ENCODE measurements at places on chromosomes 1 and 21.

DNA sequence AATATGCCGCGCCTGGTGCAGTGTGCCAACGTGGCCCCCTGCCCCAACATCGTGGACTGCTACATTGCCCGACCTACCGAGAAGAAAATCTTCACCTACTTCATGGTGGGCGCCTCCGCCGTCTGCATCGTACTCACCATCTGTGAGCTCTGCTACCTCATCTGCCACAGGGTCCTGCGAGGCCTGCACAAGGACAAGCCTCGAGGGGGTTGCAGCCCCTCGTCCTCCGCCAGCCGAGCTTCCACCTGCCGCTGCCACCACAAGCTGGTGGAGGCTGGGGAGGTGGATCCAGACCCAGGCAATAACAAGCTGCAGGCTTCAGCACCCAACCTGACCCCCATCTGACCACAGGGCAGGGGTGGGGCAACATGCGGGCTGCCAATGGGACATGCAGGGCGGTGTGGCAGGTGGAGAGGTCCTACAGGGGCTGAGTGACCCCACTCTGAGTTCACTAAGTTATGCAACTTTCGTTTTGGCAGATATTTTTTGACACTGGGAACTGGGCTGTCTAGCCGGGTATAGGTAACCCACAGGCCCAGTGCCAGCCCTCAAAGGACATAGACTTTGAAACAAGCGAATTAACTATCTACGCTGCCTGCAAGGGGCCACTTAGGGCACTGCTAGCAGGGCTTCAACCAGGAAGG, 4.3 kb downstream of the GJB3 start:
- peak; percentile 33 for DNase-seq
- H3K4me1 ChIP-seq, result peaks cover 11% of the 10 kb centered on the region
- no peak overlapping the region for H3K4me3 ChIP-seq
- H3K36me3 ChIP-seq, result no peaks in the 10 kb centered on the region

- H3K27me3 ChIP-seq, result no peaks in the 10 kb centered on the region
- no peak for DNase-seq
- H3K4me3 ChIP-seq, result no peak overlapping the region
- H3K36me3 ChIP-seq, result peaks cover 34% of the 10 kb centered on the region
- H3K4me1 ChIP-seq, result peaks cover 6% of the 10 kb centered on the region
These were observed 15.4 kb downstream of the HDAC1 start for GRCh38 chr1:32307324-32307723.

GRCh38 chr1:222377428-222378088, 170.3 kb downstream of the HHIPL2 start:
- H3K4me1 ChIP-seq, result no peaks in the 10 kb centered on the region
- no peak for DNase-seq
- no peak overlapping the region for H3K27ac ChIP-seq

- H3K27me3 ChIP-seq, result no peaks in the 10 kb centered on the region
- peak overlapping the region; percentile 95 for H3K27ac ChIP-seq
- no peak for DNase-seq
- peaks cover 86% of the 10 kb centered on the region for H3K4me1 ChIP-seq
These were observed 22.9 kb downstream of the ATP2B4 start for GRCh38 chr1:203649551-203649998.

DNA sequence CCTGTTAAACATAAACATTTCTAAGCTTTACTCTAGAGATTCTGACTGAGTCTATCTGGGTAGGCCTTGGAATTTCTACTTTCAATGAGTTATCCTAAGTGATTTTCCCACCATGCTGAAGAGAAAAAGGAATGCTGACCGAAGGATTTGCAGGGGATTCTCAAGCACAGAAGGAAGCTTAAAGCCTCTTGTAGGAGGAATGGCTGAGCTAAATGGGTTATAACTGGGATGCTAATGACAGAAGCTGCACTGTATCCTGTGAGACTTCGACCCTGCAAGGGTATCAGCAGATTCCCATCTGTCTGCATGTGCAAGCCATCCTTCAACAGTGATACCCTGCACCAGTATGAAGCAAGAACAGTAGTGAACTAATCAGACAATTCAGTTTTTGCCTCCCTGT, 35.4 kb downstream of the SLC35D1 start:
- no peaks in the 10 kb centered on the region for H3K27me3 ChIP-seq
- H3K4me3 ChIP-seq, result no peak overlapping the region
- DNase-seq, result no peak
- no peaks in the 10 kb centered on the region for H3K36me3 ChIP-seq
- peak overlapping the region; percentile 79 for H3K27ac ChIP-seq
- peaks cover 23% of the 10 kb centered on the region for H3K4me1 ChIP-seq

DNA sequence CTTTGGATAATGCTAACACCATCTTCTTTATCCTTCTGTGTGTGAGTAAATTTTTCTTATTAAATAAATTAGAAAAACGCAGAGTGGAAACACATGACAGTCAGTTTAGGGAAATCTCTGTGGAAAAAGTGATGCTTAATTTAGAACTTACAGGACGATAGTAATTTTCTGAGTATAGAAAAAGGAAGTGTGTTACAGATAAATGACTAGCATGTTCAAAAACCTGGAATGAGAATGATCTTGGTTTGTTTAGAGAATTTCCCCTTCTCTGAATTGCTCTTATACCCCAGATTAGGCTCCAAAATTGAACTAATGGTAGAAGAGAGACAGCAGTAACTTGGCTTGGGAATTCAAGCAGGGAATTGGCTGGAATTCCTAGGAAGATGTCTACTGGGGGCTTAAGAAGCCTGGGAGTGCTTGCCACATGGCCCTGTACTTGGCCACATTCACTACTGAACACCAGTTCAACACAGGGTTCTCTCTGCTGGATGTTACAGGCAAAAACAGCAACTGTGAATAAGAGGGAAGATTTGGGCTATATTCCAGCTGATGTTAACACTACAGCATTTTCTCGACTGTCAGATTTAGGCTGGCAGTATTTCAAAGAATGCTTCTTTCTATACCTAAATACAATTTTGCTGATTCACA, 1004.2 kb downstream of the TTLL7 start:
- no peaks in the 10 kb centered on the region for H3K27me3 ChIP-seq
- H3K36me3 ChIP-seq, result no peaks in the 10 kb centered on the region
- no peak overlapping the region for H3K27ac ChIP-seq
- peaks cover 10% of the 10 kb centered on the region for H3K4me1 ChIP-seq
- no peak overlapping the region for H3K4me3 ChIP-seq

DNA sequence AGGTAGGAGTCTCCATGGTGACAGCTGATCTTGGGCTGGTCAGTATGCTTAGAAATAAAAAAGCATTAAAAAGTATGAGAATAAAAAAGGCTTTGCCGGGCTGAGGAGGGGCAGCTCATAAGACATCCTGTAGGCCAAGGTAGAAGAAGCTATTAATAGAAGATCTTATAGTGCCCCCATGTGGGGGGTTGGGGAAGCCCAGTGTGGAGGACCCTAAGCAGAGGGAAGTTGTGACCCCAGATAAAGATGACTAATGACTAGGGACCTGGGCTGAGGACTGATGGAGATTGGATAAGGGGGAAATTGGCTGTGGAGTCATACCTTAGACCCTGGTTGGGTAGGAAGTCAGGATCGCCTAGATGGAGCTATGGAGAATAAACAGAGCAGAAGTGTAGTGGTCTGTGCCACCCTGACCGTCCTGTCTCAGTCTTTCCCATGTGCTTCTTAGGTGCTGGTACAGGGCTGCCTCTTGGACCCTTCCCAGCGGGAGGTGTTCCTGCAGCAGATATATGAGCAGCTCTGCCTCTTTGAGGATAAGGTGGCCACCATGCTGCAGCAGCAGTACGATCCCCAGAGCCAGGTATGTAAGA, 25.0 kb downstream of the SZT2 start:
- DNase-seq, result no peak
- H3K36me3 ChIP-seq, result peaks cover 41% of the 10 kb centered on the region
- H3K4me1 ChIP-seq, result no peaks in the 10 kb centered on the region
- H3K27ac ChIP-seq, result no peak overlapping the region

GRCh38 chr21:10273196-10273595, 248.2 kb upstream of the TPTE start:
- no peak overlapping the region for H3K4me3 ChIP-seq
- H3K27me3 ChIP-seq, result no peaks in the 10 kb centered on the region
- no peaks in the 10 kb centered on the region for H3K4me1 ChIP-seq
- H3K36me3 ChIP-seq, result no peaks in the 10 kb centered on the region
- DNase-seq, result no peak
- no peak overlapping the region for H3K27ac ChIP-seq

DNA sequence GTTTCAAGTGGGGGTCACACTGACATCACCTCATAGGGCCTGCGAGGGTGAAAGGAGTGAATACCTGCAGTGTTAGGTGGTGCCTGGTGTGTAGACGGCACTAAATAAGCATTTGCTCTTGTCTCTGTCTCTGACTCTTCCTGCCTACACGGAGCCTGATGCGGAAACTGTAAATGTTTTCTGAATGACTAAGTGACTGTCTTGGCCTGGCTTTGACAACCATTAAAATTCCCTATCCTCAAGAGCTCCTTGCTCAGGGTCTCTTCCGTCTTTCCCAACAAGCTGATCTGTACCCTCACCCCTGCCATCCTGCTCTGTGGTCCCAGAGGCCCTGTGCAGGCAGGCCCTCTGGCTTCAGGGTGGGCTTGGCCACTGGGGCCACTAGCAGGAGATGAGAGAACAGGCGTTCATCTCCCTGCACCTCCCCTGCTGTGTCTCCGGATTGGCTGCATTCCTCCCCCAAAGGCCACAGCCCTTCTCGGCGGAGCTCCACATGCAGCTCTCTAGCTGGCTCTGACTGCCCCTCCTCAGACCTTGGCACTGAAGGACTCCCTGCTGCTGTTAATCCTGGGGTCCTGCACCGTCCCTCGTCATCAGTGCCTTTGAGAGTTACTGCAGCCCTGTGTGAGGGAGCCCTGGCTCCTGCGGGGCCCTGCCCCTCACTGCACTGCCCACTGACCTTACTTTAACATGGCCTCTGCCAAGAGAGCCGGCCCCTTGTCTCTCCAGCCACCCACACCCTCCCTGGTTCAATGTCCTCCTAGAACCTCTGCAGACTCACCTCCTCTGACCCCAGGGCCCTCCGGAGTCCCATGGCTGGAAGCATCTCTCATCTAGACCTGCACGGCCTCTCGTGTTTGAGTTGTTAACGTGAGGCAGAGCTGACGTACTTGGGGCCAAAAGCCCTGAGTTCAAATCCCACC, 211.1 kb downstream of the MATN1 start:
- no peaks in the 10 kb centered on the region for H3K27me3 ChIP-seq
- no peak overlapping the region for H3K27ac ChIP-seq
- no peak overlapping the region for H3K4me3 ChIP-seq
- DNase-seq, result no peak
- H3K4me1 ChIP-seq, result no peaks in the 10 kb centered on the region

- H3K27ac ChIP-seq, result no peak overlapping the region
- no peaks in the 10 kb centered on the region for H3K36me3 ChIP-seq
- no peak for DNase-seq
These were observed 61.4 kb upstream of the BARHL2 start for GRCh38 chr1:90778486-90778885.

GRCh38 chr1:205128050-205128449, 6.3 kb upstream of the RBBP5 start:
- no peaks in the 10 kb centered on the region for H3K36me3 ChIP-seq
- H3K4me3 ChIP-seq, result no peak overlapping the region
- H3K27me3 ChIP-seq, result no peaks in the 10 kb centered on the region
- no peak overlapping the region for H3K27ac ChIP-seq
- DNase-seq, result no peak
- H3K4me1 ChIP-seq, result no peaks in the 10 kb centered on the region

DNA sequence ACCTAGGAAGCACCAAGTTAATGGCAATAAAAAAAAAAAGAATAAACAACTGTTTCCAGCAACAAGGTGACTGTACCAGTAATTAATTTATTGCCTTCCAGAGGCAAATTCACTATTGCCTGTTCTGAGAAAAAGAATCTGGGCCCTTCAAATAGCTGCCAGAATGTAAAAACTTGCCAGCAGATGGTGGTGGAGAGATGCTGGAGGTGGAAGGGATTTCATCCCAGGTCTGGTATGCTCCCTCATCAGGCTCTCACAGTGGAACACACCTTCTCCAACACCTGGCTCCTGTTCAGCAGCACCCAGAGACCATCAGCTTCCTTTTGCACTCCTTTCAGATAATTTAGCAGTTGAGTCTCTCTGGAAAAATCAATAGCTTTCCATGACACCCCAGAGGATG, 792.9 kb upstream of the ADAMTS5 start:
- no peak for DNase-seq
- H3K36me3 ChIP-seq, result no peaks in the 10 kb centered on the region

GRCh38 chr1:59994302-59995198, 68.0 kb upstream of the CYP2J2 start:
- DNase-seq, result no peak
- no peaks in the 10 kb centered on the region for H3K4me1 ChIP-seq
- no peaks in the 10 kb centered on the region for H3K36me3 ChIP-seq
- no peaks in the 10 kb centered on the region for H3K27me3 ChIP-seq
- H3K27ac ChIP-seq, result peak overlapping the region; percentile 13
- H3K4me3 ChIP-seq, result no peak overlapping the region

- no peak overlapping the region for H3K4me3 ChIP-seq
- H3K27ac ChIP-seq, result no peak overlapping the region
- no peak for DNase-seq
- no peaks in the 10 kb centered on the region for H3K27me3 ChIP-seq
- no peaks in the 10 kb centered on the region for H3K4me1 ChIP-seq
- H3K36me3 ChIP-seq, result no peaks in the 10 kb centered on the region
These were observed 21.8 kb upstream of the COL18A1 start for GRCh38 chr21:45383111-45383614.

- no peak for DNase-seq
- no peak overlapping the region for H3K27ac ChIP-seq
- H3K27me3 ChIP-seq, result no peaks in the 10 kb centered on the region
- H3K4me3 ChIP-seq, result no peak overlapping the region
- H3K36me3 ChIP-seq, result no peaks in the 10 kb centered on the region
These were observed 21.9 kb downstream of the IGFN1 start for GRCh38 chr1:201212461-201213055.

DNA sequence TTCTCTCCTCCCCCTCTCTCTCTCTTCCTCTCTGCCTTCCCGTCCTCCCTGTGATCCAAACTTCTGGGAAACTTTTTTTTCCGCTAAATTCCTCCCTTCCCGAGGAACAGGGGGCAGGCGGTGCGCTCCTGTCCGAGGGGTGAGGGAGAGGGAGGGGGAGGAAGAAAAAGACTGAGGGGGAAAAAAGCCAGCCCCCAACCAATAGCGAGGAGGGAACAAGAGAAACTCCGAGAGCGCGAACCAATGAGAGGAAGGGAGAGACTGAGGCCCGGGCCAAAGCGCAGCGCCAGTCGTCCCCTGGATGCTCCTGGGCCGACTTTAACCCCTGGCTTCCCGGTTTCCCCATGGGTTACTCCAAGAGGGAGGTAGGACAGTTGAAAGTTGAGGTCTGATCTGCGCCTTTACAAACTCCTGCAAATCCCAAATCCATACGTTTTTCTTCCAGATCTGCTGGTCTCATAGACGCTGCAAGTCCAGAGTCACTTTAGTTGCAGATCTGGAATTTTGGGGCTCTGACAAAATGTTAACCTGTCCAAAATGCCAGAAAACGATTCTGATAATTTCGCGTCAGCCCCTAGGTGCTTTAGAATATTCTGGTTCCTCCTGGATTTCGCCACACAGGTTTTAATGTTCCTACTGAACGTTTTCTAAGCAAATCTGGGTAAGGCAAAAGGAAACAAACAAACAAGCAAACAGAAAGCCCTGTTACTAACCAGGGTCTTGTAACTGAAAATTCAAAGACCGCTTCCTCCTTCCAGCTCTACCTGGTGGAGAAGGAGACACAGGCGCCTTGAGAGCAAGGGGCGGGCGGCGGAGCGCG, at the start of gene TBX15:
Gene TBX15 (minus strand): TSS at position 158 of the 820 bp plus-strand sequence. CDS start 548 bp downstream, outside the sequence.
- H3K27ac ChIP-seq, result no peak within 1 kb of the TSS
- H3K36me3 ChIP-seq, result no peaks in the 10 kb centered on the region
- DNase-seq, result no peak
- no peaks in the 10 kb centered on the region for H3K4me1 ChIP-seq
- H3K4me3 ChIP-seq, result peak within 1 kb of the TSS; percentile 14

- no peak overlapping the region for H3K4me3 ChIP-seq
- H3K27ac ChIP-seq, result no peak overlapping the region
- no peaks in the 10 kb centered on the region for H3K4me1 ChIP-seq
These were observed 39.5 kb upstream of the CR2 start for GRCh38 chr1:207414606-207415108.
